ENCODE measurements at places on chromosomes 3 and 15.

GRCh38 chr15:51312166-51313073, 26.0 kb downstream of the CYP19A1 start:
- DNase-seq = no peak

DNA sequence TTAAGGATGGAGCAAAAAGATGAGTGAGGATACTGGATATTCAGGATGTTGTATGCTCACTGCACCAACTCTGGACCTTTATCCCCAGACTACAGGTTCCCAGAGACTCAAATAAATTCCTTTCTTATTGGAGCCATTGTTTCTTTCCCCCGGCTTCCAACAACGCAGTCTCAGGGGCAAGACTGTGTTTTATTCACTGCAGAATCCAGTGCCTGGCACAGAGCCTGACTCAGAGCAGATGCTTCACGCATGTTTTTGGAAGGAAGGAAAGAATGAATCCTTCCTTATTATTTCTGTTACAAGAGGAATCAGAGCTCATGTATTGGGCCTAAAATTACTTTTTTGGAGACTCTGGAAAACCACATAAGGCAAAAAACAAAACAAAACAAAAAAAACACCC, 96.0 kb upstream of the VGLL4 start:
- no peak for DNase-seq

GRCh38 chr3:20147361-20147760, 38.6 kb downstream of the SGO1 start:
- DNase-seq = no peak

DNA sequence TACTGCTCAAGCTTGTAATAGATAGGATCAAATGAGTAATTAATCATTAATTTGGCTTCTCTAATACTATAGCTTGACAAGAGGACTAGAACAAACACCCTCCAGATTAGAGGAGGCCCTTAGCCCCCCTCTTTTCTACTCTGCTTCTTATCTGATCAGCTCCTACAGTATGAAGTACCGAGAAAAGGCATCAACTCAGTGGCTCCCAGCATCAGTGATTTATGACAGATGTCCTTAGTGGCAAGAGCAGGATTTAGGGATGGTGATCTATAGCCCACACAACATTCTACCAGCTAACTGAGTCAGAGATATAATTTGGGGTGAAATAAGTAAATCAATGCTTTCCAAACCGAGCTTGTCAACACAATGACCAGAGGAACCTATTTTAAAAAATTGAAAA, 541.1 kb downstream of the NLGN1 start:
- no peak for DNase-seq

DNA sequence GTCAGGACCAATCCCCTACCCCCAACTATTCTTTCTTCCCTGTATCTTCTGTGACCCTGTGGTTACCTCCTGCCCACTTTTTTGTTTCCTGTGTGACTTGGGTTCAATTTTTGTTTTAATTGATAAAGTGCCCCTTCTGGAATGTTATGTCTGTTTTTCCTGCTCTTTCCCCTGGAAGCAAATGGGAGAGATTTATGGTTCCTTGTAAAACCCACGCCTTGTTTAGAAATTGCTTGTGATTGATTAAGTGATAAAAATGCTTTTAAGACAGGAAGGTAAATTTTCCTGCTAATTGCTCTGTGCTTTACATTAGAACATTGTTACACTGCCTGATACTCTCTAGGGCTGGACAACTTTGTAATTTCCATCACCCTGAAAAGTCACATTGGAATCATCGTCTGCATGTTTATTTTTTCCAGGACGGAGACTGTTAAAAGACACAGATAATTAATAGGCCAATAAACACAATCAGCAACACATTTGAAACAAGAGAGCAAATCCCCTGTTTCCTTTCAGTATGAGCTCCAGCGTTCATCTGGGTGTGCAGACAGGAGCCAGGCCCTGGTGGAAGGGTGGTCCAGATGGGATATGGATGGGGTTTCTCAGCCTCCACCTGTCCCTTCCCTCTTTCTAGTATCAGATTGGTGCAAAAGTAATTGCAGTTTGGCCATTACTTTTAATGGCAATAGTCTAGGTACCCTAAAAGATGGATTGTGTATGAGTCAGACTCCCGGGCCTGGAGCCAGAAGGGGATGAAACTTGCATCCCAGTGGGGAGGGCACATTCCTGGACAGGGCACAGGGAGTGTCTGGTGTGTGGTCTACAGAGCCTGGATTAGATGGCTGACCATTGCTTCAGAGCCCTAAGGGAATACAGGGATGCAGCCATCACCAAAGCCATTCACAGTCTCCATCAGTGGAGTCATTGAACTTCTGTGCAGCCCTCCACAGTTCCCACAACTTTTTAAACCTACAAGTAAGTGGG, 58.1 kb upstream of the AGBL1 start:
- no peak for DNase-seq

- DNase-seq = no peak
Observed at GRCh38 chr3:59341459-59341858, 291.6 kb upstream of the CFAP20DC start.

- no peak for DNase-seq
Observed at GRCh38 chr15:37086521-37086920, 13.8 kb downstream of the MEIS2 start.

- DNase-seq = peak; percentile 92
Observed at GRCh38 chr15:40047415-40048210, 8.6 kb upstream of the SRP14 start.

GRCh38 chr15:43518197-43518761, 871 bp downstream of the MAP1A start:
- no peak for DNase-seq

- no peak for DNase-seq
Observed at GRCh38 chr3:31770822-31771326, 210.2 kb downstream of the OSBPL10 start.

DNA sequence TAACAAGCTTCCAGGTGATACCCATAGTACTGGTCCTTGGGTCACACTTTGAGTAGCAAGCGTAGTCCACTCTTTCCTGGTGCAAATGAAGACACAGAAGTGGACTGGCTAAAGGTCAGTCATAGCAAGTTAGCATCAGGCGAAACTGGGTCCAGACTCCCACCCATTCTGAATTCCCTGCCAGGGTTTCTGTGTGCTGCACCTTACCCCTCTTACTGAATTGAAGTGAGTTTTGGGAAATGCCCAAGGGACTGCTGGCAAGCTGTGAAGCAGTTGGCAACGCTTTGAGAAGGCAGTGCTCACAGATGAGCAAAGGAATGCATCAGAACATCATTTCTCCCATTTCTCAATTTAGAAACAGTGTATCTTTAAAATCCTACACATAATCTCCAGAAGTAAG, 1.8 kb upstream of the LSG1 start:
- DNase-seq = no peak

DNA sequence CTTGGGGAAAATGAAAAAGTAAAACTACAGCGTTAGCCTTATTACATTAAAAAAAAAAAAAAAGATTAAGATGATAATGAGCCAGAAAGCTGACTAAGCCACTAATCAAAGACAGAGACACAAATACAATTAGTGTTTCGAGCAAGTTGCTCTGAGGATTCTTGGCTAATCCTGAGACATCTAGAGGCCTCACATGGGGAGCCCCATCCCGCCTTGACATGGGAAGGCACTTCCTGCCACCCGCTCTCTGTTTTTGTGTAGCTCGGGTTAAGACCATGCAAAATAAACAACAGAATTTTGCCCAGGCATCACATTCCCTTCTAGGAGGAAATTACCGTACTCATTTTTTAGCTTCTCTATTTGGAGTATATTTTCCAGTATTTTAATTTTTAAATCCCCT, 15.3 kb downstream of the HESX1 start:
- DNase-seq = no peak

DNA sequence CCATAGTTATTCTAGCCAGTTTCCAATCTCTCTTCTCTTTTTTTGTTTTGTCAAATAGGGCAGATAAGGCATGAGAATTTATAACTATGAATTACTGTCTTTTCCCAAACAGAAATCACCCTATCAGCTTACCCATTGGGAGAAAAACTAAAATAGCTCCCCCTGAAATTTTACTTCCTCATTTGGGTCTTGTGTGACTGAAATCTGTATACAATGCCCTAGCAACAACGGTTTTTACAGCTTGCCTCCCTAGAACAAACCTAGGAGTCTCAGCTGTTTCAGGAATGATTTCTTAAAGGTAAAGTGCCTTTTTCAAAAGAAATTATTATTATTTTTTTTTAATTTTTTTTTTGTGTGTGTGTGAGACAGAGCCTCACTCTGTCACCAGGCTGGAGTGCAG, 56.8 kb downstream of the CD86 start:
- peak; percentile 23 for DNase-seq

DNA sequence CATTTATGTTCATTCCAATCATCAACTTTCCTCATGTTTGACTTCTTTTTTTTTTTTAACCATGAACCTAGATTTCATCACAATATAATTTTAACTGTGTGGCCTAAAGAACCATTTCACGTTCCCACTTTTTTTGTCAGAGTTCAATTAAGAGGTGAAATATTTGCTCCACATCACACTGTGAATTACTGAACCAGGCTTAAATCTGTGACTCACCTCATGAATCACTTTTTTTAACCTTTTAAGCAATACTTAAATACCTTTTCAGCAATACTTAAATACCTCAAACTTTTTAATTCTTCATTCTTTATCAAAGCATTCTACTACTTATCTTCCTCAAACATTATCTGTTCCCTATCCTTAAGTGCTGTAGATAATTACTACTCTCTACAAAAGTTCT, 137.6 kb downstream of the SI start:
- DNase-seq = no peak

GRCh38 chr3:124118397-124118796, 126.5 kb upstream of the ROPN1 start:
- no peak for DNase-seq

DNA sequence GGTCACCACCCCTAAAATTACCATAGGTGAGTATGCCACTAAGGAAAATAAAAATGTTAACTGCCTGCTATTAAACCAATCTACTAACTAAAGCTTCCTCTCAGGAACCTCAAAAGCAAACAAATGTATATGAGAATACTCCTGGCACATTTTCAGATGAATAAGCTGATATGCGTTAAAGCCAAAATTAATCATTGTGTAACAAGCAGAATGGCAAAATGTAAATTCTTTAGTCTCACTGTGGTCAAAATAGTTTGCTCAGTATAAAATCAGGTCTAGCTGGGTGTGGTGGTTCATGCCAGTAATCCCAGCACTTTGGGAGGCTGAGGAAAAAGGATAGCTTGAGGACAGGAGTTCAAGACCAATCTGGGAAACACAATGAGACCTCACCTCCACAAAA, 53.6 kb downstream of the SUMF1 start:
- no peak for DNase-seq

- DNase-seq = no peak
Observed at GRCh38 chr3:111681661-111682426, 86.7 kb upstream of the ZBED2 start.

DNA sequence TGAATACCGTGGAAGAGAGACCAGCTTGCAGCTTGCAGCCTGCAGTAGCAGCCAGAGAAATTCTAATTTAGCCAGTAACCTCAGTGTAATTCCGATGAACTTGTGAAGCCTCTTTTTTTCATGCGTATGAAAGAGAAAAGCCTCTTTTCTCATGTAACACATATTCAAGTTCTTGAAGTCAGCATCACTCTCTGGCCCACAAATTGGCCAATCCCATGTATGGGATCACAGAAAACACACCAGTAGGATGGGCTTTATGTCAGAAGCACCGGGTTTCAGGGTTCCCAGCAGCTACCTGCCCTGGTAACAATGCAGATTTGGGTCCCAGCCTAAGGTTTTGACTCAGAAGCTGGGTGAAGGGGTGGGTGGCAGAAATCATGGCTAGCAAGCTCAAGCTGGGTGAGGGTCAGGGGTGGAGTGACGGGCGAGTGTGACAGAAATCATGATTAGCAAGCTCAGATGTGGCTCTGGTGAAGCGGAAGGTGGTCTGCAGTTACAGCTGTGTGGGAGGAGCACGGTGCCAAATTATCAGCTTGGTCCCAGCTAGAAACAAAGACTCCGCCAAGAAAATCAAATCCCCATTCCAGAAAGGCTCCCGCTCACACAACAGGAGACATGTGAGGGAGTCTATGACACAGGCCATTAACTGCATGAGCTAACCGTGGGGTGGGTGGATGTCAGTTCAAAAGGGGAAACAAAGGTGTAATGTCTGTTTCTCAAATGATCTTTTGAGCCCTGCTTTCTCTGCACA, 86.6 kb downstream of the SNRK start:
- peak; percentile 17 for DNase-seq

- DNase-seq = no peak
Observed at GRCh38 chr15:92665100-92665555, 9.6 kb upstream of the FAM174B start.

DNA sequence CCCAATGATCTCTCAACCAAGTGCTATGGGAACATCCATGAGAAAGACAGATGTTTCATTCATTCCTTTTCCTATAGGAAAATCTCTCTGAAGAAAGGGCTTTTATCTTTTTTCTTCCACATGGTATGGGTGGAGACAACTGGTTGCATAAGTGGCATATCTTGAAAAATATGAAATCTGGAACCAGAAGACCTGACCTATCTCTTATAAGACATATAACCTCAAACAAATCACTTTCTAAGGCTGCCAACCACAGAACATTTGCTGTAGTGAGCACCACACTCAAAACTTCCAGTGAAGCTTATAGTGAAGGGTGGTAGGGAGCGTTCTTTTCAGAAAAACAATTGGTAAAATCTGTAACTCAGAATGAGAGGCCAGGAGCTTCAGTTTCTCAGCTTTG, 58.5 kb downstream of the SHQ1 start:
- DNase-seq = no peak

DNA sequence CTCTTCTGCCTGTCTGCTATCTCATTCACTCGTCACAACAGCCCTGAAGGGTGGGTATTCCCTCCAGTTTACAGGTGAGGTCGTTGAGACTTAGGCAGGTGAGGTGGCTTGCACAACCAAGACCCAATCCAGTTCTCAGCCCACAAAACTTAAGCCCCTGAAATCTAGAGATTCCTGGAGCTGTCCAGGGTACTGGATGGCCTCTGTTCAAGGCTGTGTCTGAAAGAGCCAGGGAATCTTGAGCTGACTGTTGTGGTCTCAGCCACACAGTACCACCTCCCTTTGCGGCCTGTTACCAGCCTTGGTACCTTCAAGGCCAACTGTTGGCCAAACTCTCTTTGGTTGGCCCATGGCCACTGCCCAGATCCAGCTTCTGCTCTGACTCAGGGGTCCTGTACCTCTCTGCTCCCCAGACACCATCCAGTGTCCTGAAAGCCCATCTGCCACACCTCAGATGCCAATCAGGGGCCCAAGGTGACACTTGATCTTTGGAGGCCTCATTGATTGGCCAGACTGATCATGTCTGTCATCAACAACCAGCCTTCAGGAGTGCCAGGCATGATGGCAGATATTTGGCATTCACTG, 10.9 kb upstream of the FAM107A start:
- DNase-seq = no peak

DNA sequence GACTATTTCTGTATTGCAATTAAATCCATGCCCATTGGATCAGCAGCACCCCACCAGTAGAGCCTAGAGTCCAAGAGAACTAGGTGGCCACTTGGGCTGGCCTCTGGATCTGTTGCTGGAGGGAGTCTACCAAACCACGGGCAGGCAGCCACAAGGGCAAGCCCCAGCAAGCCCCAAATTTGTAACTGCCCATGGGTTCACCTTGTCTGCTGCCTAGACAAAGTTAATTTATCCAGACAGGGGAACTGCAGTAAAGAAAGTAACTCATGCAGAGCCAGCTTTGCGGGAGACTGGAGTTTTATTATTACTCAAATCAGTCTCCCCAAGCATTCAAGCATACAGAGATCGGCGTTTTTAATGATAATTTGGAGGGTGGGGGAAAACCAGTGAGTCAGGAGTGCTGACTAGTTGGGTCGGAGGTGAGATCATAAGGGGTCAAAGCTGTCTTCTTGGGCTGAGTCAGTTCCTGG, 74.0 kb upstream of the TERB2 start:
- peak; percentile 6 for DNase-seq

GRCh38 chr3:73557986-73558726, 66.6 kb downstream of the PDZRN3 start:
- no peak for DNase-seq

Measured in suppressor macrophage treated with lipopolysaccharide for 4 hours (primary cell).